Activated T-cell treated with anti-CD3 and anti-CD28 coated beads for 48 hours (primary cell): ENCODE measurements at places on chromosomes 12 and 14.

- no peak for DNase-seq
Observed at GRCh38 chr12:111699-112493, 45.3 kb downstream of the IQSEC3 start.

DNA sequence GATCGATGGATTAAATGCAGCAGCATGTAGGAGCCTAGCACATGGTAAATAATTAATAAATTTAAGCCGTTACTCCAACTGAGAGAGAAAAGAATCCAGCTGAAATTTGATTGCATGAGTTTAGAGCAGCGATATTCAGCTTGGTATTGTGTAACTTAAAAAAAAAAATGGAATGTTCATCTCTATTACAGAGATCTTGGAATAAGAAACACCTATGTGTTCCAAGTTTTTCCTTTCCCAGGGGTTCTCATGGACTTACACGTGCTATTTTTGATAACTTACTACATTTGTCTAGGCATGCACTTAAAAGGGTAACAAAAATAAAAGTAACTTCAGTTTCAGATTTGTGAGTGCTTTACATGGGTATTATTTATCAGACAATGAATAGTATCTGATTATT is 122.8 kb downstream of the RASSF9 start:
- DNase-seq = no peak

DNA sequence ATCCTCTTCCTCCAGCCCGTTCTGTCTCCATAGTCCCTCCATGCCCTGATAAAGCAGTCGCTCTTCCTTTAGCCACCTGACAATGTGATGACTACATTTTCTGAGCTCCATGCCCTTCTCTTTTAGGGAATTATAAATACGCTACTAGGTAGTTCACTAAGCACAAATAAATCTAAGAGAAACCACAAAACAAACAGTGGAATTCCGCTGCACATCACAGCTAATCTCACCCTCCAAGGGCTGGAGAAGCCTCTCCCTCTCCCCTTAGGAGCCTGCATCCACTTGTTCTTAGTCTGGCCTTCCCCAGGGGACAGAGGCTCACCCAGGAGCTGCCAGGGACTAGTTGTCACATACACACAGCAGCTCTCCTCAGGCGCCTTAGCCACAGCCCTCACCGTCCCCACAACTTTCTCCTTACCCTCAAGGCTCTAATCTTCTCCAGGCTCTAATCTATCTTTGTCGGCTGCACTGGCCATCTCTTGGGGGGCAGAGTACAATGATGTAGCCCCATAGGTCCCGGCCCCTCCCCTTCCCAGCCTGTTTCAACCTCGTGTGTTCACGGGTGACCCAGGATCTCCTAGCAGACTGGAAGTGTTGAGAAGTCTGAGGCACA is 55.9 kb upstream of the GPR68 start:
- DNase-seq = no peak

DNA sequence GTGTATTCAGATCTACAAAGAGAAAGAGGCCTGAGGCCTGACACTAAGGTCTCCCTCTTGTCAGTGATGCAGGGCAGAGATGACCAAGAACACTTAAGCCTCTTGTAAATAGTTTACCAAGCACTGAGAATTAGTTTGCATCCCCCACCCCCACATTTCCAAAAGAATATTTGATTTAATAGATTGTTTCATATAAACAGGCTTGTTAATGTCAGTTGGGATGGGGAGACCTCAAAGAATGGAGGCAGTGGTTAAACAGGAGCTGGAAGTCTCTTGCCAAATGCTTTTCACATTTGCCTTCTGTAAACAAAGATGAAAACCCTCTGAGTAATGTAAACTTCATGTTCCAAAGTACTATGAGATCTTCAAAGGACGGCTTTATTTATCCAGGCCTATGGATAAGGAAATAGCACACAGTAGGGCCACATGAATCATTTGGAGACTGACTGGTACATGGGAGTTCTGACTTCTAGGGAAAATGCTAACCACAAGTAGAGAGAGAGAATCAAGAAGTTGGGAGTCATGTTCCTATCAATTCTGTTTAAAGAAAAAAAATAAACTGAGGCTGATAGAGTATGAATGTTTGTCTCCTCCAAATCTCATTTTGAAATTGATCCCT is 234.7 kb downstream of the ANO2 start:
- no peak for DNase-seq

DNA sequence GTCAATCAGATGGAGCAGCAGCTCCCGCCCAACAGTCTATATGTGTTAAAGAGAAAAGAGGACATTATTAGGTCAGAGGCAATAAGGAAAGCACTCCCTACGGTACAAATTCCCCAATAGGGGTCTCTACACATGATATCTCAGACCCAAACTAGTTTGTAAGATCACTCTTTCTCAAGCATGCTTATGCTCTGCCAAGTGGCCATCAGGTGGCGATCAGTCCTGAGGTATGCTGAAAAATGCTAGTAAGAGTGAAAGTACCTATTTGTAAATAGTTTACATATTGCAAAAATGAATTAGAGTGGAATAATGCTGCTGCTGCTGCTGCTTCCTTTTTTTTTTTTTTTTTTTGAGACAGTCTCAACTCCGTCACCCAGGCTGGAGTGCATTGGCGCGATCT is 61.0 kb downstream of the CPM start:
- peak; percentile 4 for DNase-seq

DNA sequence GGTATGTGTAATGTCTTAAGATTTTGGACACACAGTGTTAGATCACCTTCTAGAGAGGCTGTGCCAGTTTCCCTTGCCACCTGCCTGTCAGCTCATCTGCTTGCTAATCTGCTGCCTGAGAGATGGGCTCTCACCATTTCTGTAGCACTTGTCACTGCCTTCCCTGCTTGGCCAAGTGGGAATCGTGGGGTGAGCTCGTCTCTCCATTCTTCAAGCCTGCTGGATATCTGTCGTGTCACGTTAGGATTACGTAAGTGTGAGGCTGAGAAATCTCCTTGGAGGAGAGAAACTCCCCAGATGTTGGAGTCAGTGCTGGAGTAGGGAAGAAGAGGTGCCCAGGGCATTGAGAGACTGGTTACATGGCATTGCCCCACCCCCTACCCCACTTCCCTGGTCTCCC is 8.6 kb upstream of the RPH3A start:
- no peak for DNase-seq

DNA sequence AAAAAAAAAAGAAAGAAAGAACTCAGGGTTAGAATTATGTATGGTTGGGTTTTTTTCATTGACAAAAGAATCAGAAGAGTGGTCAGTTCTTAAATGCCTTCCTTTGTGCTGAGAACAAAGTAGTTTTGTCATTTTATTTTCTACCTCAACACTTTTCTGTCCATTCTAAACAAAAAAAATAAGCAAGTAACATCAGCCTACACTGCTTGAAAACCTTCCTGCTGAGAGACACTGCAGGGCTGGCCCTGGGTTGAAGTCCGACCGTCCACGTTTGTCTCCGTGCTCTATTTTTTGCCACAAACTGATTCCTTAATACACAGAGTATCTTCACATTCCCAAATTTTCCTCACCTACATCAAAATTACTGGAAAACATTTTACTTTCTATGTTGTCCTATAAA is 211.6 kb upstream of the PDZRN4 start:
- no peak for DNase-seq
